ENCODE measurements at places on chromosomes 5 and 9.

DNA sequence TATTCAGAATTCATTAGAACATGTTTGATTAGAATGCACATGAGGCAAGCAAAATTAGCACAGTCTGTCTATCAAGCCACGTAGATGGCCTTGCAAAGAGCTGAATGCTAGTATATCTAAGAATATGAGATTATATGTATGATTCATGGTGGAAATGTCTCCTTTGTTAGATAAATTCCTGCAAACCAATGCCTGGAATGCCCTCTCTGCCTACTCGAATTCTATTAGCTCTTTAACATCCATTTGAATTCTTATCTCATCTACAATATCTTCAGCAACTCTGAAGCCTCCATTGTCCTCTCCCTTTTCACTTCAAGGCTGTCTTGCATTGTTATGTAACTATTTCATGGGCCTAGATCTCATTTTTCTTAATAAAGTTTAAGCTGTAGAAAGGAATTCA is 205.5 kb downstream of the TMC1 start:
- no peaks in the 10 kb centered on the region for H3K36me3 ChIP-seq
- no peak overlapping the region for H3K4me3 ChIP-seq
- H3K4me1 ChIP-seq = peaks cover 1% of the 10 kb centered on the region
- H3K27ac ChIP-seq = no peak overlapping the region

DNA sequence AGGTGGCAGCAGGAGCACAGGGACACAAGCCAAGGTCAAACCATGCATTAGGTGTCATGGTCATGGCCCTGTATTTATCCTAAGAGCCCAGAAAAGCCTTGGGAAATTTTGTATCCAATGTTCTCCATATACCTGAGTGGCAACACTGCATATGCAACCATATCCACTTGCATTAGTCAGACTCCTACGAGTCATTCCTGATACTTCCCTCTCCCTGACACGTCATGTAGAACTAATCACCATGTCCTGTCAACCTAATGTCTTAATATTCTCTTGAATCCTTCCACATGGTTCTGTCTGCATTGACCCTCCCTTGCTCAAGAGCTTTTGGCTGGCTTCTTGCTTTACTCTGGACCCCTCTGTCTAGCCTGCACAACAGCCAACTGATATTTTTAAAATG is 9.4 kb downstream of the SCGB3A2 start:
- no peak overlapping the region for H3K4me3 ChIP-seq
- DNase-seq = no peak
- no peak overlapping the region for H3K27ac ChIP-seq
- no peaks in the 10 kb centered on the region for H3K27me3 ChIP-seq
- H3K4me1 ChIP-seq = no peaks in the 10 kb centered on the region
- no peaks in the 10 kb centered on the region for H3K36me3 ChIP-seq

- no peak for DNase-seq
- H3K4me3 ChIP-seq = no peak overlapping the region
- H3K27ac ChIP-seq = no peak overlapping the region
- H3K36me3 ChIP-seq = no peaks in the 10 kb centered on the region
These were observed 45.3 kb upstream of the DPYSL3 start for GRCh38 chr5:147555176-147555575.

GRCh38 chr9:4792054-4792571 is 631 bp upstream of the RCL1 start:
- H3K4me3 ChIP-seq = peak overlapping the region; percentile 75
- H3K27ac ChIP-seq = no peak overlapping the region

DNA sequence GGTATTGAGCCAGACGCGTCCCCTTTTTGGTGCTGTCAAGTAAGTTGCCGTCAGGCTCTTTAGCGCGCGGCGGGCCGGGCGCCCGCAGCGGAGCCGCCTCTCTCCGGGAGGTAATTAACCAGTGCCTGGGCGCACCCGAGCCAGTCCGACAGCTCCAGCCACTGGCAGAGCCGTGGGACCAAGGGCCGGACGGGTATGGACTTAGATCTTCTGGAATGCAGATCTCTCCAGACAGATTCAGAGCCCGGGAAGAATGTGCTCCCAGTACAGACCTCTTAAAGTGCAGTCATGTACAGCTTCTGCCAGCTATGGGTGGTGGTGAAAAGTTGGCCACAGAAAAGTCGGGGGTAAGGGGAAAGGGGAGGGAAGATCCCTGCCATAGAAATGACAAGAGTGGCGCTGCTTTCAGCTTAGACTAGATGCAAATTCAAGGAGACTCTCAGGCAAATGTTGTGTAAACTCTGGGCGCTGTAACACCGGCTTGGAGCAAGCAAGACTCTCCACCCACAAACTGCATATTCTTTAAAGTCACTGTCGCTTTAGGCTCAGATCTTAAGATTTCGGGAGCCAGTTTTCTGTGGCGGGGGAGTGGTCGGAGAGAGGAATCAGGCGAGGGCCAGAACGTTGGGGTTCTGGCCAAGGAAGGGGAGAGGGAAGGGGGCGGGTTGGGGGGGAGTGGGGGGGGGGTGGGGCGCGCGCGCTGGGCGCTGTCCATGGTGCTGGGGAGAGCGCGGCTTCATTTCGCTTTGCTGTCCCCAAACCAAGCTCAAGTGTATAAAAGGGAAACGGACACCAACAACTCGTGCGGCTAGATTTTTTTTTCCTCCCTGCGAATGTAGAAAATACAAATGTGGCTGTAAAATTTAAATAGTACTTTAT is 29.2 kb downstream of the NR2F1 start:
- peaks cover 60% of the 10 kb centered on the region for H3K4me1 ChIP-seq
- no peaks in the 10 kb centered on the region for H3K27me3 ChIP-seq
- DNase-seq = no peak
- H3K4me3 ChIP-seq = no peak overlapping the region

- no peak for DNase-seq
- H3K4me1 ChIP-seq = peaks cover 3% of the 10 kb centered on the region
- H3K27ac ChIP-seq = no peak overlapping the region
- no peaks in the 10 kb centered on the region for H3K36me3 ChIP-seq
- no peak overlapping the region for H3K4me3 ChIP-seq
- H3K27me3 ChIP-seq = no peaks in the 10 kb centered on the region
These were observed 65.3 kb downstream of the RXRA start for GRCh38 chr9:134391319-134392231.

DNA sequence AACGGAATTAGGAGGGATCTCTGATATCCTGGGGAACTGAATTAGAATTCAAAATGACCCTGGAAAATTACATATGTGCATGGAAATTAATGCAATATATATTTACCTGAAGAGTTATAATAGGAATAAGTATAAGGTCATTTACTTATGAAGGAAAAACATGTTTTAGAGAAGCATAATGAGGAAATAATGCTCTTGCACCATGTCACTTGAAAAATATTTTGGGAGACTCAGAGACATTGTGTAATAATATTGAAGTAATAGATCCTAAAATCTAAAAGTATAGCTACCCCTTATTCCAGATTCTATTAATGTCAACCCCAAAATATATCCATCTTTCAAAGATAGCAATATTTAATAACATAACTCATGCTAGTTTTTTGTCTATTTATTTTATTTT is 28.4 kb downstream of the SPZ1 start:
- no peaks in the 10 kb centered on the region for H3K4me1 ChIP-seq
- H3K36me3 ChIP-seq = no peaks in the 10 kb centered on the region
- H3K27me3 ChIP-seq = no peaks in the 10 kb centered on the region
- no peak overlapping the region for H3K4me3 ChIP-seq

- peak overlapping the region; percentile 28 for H3K27ac ChIP-seq
- no peaks in the 10 kb centered on the region for H3K36me3 ChIP-seq
- no peak overlapping the region for H3K4me3 ChIP-seq
- no peak for DNase-seq
These were observed 116.3 kb downstream of the PRKACG start for GRCh38 chr9:68897577-68898145.

DNA sequence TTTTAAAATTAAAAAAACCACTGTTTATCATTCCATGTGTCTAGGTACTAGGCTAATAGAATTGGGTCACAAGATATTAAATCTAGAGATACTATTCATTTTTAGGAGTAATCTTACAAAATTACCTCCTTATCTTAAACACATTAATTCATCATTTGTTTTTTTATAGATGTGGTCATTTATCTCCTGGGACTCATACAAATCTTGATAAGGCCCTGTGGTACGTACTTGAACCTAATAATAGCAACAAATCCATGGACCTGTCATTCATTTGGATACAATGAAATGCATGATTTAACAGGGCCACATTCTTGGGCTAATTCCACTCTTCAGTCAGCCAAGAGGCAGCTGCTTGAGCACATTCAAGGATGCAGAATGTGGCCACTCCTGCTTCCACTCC is 66.4 kb upstream of the MARCHF11 start:
- no peak for DNase-seq
- no peak overlapping the region for H3K27ac ChIP-seq
- H3K27me3 ChIP-seq = no peaks in the 10 kb centered on the region
- no peak overlapping the region for H3K4me3 ChIP-seq

GRCh38 chr5:933251-933861 is 40.7 kb downstream of the TRIP13 start:
- H3K4me3 ChIP-seq = no peak overlapping the region
- no peaks in the 10 kb centered on the region for H3K36me3 ChIP-seq
- H3K27me3 ChIP-seq = no peaks in the 10 kb centered on the region
- no peak overlapping the region for H3K27ac ChIP-seq
- no peak for DNase-seq
- H3K4me1 ChIP-seq = no peaks in the 10 kb centered on the region

DNA sequence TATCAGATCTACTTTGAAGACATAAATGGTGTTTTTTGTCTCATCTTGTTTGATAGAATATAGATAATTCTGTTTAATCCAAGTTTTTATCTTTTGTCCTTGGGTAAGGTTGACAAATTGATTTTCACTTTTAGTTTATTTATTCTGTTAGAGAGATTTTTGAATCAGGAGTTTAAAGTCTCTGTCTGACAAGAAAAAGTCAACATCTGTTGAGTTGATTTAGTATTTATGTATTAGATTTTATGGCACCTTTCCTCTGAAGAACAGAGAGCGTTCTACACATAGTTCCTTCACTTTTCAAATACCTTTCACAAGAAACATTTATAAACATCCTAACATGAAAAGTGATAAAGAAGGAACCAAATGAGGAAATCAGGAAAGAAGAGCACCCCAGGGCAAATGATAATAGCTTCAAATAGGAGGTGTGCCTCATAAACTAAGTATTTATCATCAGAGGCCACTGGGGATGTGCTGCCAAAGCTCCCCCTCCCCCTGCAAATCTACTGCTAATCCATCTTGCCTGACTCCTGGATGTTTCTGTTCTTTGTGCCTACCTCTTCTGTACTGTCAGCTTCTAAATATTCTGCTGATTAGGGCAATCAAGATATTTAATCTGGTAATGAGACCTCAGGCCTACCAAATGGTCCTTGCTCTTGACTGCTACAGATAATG is 457.7 kb upstream of the CHD1 start:
- H3K4me3 ChIP-seq = no peak overlapping the region
- no peak for DNase-seq
- no peaks in the 10 kb centered on the region for H3K4me1 ChIP-seq

GRCh38 chr9:372128-372527 is 157.5 kb downstream of the DOCK8 start:
- DNase-seq = no peak
- H3K27ac ChIP-seq = no peak overlapping the region
- H3K4me3 ChIP-seq = no peak overlapping the region
- no peaks in the 10 kb centered on the region for H3K27me3 ChIP-seq
- no peaks in the 10 kb centered on the region for H3K4me1 ChIP-seq

DNA sequence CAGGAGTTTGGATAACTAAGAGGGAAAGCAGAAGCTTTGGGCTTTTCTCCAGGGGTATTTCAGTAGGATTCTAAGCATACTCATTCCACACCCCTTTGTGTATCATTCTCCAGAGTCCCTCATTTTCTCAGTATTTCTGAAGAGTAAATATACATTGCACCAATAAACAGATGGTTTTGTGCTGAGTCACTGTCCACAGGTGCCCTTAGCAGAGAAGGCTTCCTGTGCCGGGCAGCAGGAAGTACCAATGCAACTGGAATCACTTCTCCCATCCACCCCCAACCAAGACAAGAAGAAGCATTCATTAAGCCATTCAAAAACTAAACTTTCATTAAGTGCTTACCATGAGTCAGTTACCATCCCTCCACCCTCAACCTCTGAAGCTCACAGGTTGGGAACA is 3.6 kb upstream of the CCNJL start:
- no peak for DNase-seq
- no peak overlapping the region for H3K27ac ChIP-seq
- peaks cover 7% of the 10 kb centered on the region for H3K4me1 ChIP-seq
- H3K4me3 ChIP-seq = no peak overlapping the region
- H3K36me3 ChIP-seq = no peaks in the 10 kb centered on the region
- H3K27me3 ChIP-seq = no peaks in the 10 kb centered on the region

DNA sequence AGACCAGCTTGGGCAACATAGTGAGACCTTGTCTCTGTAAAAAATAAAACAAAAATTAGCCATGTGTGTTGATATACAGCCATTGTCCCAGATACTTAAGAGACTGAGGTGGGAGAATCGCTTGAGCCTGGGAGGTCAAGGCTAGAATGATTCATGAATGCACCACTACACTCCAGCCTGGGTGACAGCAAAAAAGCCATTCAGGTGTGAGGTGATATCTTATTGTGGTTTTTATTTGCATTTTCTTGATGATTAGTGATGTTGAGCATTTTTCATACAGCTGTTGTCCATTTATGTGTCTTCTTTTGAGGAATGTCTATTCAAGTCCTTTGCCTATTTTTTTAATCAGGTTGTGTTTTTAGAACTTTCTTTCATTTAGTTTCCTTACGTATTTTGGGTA is 23.2 kb downstream of the MTAP start:
- H3K27ac ChIP-seq = no peak overlapping the region
- no peaks in the 10 kb centered on the region for H3K27me3 ChIP-seq
- H3K36me3 ChIP-seq = peaks cover 16% of the 10 kb centered on the region
- H3K4me1 ChIP-seq = no peaks in the 10 kb centered on the region
- no peak for DNase-seq
- H3K4me3 ChIP-seq = no peak overlapping the region

DNA sequence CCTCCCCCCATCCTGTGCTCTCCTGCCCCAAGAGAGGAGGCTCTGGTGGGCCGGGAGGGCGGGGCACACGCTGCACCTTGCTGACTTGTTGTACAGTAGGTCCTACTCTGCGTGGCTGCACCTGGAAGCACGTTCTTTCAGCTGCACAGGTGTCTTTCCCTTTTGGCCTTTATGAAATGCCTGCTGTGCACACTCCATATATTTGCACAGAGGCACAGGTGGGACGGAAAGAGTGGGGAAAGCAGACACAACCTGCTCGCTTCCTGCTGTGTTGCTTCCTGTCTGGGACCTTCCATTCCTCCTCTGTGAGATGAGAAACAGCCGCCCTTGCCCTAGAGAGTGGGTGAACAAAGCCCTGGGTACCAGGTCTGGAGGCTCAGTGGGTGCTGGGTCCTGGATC is 4.8 kb downstream of the USP20 start:
- H3K27me3 ChIP-seq = no peaks in the 10 kb centered on the region
- H3K27ac ChIP-seq = no peak overlapping the region
- peaks cover 4% of the 10 kb centered on the region for H3K4me1 ChIP-seq
- H3K36me3 ChIP-seq = peaks cover 2% of the 10 kb centered on the region
- H3K4me3 ChIP-seq = no peak overlapping the region

DNA sequence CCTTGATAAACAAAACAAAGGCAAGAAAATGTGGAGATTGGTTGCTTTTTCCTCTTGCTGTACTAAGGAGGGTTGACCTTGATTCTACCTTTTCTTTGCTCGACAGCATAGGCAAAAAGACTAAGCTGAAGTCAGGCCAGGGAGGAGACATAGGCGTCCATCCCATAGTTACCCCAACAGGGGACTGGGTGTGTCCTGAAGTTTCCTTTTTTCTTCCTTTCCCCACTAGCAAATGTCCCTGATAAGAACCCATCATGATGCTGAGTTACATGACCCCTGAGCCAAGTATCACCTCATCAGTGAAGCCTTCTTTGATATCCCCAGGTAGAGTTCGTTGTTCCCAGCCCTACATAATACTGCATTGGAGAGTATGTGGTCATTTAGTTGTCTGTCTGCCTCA is 9.9 kb upstream of the SHROOM1 start:
- H3K4me1 ChIP-seq = peaks cover 6% of the 10 kb centered on the region
- DNase-seq = no peak
- no peak overlapping the region for H3K4me3 ChIP-seq
- H3K27ac ChIP-seq = no peak overlapping the region

Data from neuronal stem cell (in vitro differentiated cells).